Activated gamma-delta T cell treated with Interleukin-2 at 50 U/mL for 16 hours (primary cell): ENCODE measurements at places on chromosomes 6 and 20.
A peak's percentile ranks its signal among the peaks of the same experiment; 100 is the strongest.

DNA sequence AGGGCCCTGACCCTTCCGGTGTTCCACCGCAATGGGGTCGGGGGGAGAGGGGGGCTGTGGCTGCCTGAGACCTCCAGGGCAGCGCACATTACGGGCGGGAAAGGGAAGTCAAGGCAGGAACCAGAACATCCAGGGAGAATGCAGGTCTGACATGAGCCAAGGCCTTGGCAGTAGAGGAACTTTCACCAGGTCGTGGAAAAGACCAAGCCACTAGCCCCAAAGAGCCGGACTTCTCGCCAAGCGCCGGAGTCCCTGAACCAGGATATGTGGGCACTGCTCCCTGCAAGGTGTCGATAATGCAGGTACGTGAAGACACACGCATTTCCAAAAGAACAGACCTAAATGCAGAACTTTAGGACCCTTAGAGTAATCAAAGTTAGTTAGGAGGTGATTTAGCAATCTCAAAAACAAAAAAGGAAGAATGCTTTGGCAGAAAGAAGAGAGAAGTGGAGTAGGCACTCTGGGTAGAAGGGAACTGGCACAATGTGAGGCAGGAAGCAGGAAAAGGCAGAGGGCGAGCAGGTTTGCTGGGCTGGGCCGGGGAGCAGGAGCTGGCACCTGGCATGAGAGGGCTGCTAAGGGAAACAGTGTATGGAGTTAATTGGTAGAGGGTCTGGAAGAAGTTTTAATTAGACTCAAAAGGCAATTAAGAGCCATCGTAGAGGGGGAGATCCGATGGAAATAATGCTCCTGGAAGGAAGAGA lies 14.3 kb downstream of the POU3F2 start:
- no peak for DNase-seq

DNA sequence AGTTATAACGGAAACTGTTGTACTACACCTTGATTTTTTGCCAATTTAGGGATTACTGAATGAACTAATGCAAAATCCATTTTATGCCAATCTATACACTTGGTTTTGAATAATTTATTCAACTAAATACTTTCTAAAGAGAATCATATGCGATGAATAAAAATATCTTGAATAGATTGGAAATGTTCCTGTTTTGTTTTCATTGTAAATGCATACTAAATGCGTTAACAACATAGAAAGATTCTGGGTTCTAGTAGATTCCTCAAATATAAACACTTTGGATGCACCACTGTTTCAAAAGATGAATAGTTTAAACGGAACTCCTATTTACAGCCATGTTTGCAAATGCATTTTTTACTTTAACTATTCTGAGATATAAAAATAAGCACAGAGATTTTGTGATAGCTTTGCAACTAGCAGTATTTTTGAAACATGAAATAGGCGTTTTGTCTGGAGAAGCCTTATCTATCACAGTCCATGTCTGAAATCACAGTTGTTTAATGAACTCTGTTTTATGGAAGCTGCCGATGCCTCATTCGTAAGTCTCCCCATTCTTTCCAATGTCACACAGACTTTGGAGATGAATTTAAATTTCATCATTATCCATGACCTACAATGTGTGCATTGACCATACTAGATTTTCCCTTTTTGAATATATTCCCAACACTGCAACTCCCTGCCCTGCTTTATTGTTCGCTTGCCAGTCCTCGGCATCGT lies 277.7 kb upstream of the QKI start:
- no peak for DNase-seq

DNA sequence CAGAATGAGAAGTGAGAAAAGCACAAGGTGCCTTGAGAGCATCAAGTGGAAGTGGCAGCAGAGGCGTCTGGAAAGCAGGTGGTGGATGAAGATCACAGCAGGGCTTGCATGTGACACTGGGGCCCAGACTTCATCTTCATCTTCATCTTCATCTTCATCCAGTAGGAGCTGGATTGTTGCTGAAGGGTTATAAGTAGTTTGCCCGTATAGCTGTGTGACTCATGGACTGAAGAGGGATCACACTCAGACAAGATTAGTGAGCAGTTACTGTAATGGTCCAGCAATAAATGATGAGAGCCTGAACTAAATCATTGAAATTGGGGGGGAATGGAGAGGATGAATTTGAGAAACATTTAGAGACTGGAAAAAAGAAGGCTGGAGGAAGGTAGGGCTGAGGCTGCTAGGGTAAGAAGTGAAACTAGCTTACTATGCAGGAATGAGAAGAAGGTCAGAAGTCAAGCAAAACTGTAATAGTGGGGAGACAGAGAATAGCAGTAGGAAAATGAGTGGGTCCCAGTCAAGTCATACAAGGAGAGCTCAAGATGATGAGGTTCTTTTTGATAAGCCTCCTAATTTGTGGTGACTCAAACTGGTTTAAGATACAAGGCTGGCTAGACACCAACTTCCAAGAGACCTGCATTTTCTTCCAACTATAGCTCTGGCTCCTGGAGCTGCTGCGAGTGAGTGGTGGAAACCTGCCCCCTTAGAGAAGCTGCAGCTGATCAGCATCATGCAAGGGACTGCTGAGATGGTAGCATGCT lies 92.3 kb upstream of the BEND6 start:
- DNase-seq, result no peak

GRCh38 chr6:33914645-33915044 lies 110.8 kb upstream of the MLN start:
- DNase-seq, result peak; percentile 47

DNA sequence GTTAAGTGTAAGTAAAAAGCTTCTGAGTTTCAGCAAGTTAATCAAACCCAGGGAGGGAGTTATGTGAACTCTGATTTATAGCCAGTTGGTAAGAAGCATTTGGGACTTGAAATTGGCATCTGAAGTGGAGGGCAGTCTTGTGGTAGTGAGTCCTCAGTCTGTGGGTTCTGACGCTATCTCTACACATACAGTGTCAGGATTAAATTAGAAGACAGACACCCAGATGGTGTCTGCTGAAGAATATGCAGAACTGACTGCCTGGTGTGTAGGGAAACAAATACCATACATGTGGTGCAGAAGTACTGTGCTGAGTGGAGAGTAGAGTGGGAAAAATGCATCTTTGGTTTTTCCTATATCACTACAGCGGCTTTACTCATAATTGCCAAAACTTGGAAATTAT lies 43.5 kb upstream of the PLN start:
- DNase-seq, result no peak

DNA sequence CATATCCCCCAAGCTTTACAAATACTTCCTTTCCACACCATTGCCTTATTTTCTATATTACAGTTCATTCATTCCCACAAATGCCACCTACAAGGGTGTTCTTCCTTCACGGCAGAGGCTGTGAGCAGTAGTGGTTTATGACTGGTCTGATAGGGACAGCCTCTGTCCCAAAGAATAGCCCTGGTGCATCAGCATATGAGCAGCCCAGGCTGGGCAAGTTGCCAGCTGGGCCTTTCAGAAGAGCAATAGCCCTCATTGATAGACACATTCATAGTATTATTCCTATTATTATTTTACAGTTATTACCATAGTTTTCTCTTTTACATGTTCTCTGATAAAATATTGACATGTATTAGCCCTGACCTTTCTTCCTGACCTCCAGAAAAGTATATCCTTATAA lies 149.9 kb downstream of the MMS22L start:
- DNase-seq, result no peak

DNA sequence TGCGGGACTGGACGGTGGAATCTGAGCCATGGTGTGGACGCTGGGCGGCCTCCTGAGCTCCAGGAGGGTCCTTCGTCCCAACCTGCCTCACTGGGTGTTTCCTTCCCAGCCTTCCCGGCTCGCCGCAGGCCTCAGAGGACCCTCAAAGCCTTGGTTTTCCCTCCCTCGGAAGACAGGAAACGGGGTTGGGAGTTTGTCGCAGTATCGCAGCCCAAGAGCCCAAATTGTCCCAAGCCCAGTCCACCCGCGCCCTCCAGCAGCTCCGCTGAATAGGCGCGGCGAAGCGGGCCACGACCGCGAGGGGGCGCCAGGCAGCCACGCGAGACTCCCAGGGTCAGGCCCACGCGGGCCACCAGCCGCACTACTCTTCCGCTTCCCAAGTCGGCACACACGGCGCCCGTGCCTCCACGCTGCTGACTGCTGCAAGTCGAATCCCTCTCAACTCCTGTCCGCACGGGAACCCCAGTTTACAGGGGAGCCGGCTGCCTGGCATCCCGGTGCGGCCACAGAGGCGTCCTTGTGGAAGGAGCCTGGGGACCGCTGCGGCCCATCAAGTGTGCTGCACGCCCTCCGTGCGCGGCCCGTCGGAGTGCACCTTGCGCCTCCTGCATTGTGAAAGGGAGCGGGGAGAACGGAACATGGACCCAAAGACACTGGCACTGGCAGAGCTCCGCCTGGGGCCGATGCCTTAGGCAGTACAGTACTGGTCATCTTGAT lies 40.4 kb upstream of the HMGA1 start:
- DNase-seq, result peak; percentile 91

DNA sequence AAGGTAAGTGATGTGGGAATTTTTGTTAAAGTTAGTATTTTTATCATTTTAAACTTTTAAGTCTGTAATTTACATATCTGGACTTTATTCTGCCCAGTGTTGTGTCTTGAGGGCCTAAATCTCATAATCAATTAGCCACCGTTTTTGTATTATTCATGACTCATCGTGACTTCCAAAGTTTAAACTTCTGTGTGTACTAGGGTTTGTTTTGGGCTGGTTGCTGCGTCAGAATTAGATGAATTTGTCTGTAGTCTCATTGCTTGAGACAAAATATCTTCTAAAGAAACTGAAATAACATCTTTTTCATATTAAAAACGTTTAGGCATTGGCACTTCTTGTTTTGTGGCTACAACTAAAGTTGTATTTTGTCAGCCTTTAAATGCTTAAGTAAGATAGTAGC lies 41.3 kb downstream of the CDYL start:
- no peak for DNase-seq

GRCh38 chr6:148525453-148525852 lies 182.8 kb downstream of the SASH1 start:
- no peak for DNase-seq

DNA sequence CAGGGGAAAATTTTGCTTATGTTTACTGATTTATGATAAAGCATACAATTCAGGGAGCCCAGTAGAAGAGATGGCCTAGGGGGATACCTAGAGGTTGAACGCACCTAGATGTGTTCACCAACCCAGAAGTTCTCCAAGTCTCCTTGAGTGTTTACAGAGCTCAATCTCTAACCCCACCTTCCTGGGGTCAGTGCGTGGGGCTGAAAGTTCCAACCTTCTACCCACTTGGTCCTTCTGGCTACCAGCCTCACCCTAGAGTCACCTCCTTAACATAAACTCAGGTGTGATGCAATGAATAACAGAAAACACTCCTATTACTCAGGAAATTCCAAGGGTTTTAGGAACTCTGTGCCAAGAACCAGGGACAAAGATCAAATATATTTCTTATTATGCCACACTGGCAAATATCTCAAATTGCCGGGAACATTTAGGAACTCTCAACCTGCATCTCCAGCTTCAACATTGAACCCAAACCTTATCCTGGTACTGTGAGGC lies 26.4 kb downstream of the AFG1L start:
- no peak for DNase-seq

DNA sequence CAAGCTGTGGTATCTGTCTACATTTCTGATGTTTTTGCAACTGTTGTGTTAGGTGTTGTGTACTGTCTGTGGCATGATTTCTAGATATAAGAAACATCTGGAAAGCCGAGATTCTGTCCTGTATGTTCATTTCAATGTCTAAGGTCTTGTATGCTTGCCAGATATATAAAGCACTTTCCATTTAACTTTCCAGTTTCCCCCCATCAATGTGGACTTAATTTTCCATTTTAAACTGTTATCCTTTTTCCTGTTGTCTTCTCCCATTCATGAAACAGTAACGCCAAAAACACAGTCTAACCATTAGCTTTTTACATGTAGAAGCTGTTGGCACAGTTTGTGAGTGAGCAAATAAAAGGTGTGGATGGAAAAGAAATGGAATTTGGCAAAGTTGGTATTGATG lies 181.6 kb downstream of the FARS2 start:
- DNase-seq, result no peak

DNA sequence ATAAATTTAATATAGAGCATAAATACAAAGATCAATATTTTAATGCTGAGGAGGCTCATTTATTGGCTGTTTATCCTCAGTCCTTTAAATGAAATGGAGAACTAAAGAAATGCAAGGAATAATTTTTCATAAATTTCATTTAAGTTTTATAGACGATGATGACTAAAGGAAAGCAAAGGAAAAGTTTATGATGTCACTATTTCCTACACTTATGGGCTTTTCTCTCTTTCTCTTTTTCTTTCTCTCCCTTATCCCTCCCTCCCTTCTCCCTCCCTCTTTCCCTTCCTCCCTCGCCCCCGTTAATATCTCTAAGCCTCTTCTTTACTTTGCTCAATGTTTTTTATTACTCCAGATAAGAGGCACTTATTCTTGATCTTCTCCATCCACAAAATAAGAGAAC lies 889.7 kb upstream of the FLRT3 start:
- DNase-seq, result no peak

DNA sequence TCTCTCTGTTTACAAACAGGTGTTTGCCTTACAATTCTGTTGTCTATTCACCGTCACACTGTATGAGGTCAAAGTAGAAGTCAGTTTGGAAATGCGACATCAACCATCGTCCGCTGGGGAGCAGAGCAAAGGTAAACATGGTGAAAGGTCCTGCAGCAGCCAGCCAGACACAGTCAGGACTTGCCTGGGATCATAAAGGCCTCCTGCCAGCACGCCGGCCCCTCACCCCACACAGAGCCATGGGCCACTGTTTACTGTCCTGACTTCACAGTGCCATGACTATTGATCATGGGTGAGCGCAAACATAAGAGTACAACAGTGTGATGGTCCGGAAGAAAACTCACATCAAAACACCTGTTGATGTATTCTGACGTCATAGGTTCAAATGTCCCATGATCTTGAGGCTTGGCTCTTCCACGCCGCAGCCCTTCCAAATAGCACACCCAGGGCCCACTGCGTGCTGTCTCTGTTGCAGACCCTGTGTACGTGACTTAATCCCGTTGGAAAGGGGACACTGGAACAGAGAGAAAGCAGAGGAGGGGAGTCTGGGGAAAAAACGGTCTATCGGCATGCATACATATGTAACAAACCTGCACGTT lies 16.9 kb upstream of the PPP1R3G start:
- DNase-seq, result no peak
